ENCODE measurements at places on chromosomes 3 and 15.

DNA sequence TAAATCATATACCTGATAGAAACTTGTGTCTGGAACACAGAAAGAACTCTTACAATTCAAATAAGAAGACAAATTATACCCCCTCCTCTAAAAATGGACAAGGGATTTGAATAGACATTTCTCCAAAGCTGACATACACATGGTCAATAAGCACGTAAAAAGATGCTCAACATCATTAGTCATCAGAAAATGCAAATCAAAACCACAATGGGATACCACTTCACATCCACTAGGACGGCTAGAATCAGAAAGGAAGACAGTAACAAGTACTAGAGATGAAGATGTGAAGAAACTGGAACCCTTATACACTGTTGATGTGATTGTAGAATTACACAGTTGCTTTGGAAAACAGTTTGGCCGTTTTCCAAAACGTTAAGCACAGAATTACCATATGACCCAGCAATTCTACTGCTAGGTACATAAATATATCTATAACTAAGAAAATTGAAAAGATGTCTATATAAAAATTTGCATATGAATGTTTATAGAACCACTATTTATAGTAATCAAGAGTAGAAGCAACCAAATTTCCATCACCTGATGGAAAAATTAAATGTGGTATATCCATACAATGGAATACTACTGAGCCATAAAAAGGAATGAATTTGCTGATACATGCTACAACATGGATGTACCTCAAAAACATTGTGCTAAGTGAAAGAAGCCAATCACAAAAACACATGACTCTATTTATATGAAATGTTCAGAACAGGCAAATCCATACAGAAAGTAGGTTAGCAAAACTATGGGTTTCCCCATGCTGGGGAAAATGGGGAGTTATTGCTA lies 60.8 kb downstream of the GREM1 start:
- no peak for DNase-seq

- DNase-seq = no peak
Observed at GRCh38 chr3:160869825-160870224, 113.8 kb downstream of the PPM1L start.

- DNase-seq = no peak
Observed at GRCh38 chr15:95078003-95078402, 846.6 kb downstream of the MCTP2 start.

GRCh38 chr3:154310840-154311239 lies 13.4 kb downstream of the DHX36 start:
- no peak for DNase-seq

Measured in T-helper 9 cell (primary cell).